Activated naive CD8-positive, alpha-beta T cell treated with anti-CD3 and anti-CD28 coated beads for 36 hours (primary cell): ENCODE measurements at places on chromosomes 13 and 19. TPM values are rescaled to one million over a fixed set of nuclear protein-coding genes. Genes with fewer than 3 reads are reported as not detected.

The NLRP9 gene
- total RNA-seq = not detected

The COMMD6 gene
- total RNA-seq = 94.1 TPM

The ZNF615 gene
- total RNA-seq = 8.4 TPM

The KLF1 gene
- total RNA-seq = 0.39 TPM

The PRDX2 gene
- total RNA-seq = 238 TPM

The PRRG2 gene
- total RNA-seq = 1.5 TPM

The MIA gene
- not detected for total RNA-seq

The ZGLP1 gene
- total RNA-seq = 4.0 TPM

The ZNF382 gene
- 9.3 TPM for total RNA-seq

- no peak for DNase-seq
These were observed 30.5 kb downstream of the ZSWIM4 start for GRCh38 chr19:13825489-13826441.

DNA sequence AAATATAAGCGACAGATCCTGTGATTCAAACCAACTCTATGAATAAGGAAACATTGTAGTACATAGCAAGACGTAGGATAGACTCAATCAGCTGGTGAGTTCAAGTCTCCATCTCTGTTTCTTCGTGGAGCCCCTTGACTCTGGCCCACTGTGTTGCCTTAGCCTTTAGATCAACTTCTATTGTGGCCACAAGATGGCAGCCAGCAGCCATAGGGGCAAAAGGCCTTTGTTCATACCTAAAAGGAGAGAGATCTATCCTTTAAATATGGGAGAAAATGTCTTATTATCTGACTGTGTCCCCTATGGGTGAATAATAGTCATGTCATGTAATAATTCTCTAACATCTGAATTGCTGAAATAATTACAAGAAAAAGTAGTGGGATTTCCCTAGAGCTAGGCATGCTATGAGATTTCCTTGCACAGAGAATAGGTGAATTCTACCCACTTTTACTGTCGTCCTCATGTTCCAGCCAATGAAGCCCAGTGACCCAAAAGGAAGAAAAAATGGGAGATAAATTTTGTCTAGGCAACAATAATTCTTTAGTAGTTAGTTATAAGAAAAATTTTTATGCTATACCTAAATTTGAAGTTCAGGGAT lies 129.4 kb downstream of the PCDH20 start:
- peak; percentile 1 for DNase-seq

- no peak for DNase-seq
These were observed 128.7 kb downstream of the LIG4 start for GRCh38 chr13:108086678-108087077.

DNA sequence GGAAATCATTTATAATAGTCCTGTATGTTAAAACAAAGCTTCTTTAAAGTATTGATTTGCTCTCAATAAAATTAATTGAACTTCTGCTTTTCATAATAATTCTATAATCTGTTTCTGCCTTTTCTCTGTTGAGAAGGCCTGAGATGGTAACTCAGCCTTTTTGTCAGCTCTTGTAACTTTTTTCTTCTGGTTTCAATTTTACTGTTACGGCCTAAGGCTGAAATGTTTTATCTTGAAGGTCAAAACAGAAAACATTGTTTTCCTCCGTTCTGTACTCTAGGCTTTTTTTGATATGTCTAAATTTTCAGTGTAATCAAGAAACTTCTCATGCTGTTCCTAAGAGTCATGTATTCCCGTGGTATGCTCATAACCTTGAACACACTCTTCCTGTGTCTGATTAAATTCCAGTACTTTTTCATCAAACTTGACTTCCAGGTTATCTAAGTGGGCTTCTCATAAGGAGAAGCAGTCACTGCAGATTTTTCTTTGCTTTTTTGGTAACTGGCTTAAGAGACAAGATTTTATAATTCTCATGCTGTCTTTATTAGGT lies 7.6 kb upstream of the NAXD start:
- DNase-seq = no peak

DNA sequence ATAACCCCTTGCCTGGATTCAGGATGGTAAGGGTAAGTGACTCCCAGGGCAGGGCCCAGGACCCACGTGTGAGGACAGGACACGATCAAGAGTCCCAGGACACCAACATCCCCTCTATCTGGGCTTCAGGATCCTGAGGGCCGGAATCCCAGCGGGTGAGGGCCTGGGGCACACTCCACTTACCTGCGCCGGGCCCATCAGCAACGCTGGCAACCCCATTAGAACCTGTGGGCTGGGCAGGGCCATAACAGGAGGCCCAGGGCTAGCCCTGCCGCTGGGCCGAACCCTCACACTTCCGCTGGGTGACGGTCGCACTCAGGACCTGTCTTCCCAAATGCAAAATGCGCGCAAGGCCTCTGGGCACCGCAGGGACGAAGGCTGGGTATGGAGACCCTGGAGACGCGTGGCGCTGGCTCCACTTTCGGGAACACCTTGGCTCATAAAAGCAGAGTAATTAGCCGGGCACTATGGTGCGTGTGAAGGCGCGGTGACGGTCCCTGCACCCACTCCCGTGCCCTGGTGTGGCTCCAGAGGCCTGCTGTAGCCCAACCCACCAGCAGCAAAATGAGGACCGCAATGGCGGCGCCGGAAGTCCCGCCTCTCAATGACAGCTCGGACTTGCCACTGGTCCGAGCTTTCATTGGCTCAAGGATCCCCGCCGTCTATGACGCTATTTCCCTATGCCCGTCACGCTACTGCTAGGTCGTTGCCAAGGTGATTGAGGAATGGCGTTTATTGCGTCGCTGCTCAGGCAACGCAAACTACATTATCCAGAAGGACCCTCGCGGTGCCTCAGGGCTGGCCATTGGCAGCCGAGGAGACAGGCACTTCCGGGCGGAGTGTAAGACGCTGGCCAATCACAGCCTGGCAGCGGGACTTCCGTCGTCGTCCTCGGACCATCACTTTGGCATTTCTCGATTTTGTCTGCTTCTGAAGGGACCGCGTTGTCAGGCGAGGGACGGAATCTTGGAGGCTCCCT lies at the start of gene ZNF132:
Gene ZNF132, minus strand, starts transcription at position 578 of the 979 bp plus-strand sequence. Its CDS starts 332 bp downstream, at position 246.
- DNase-seq = peak; percentile 94

- no peak for DNase-seq
These were observed 221.9 kb downstream of the TSHZ3 start for GRCh38 chr19:31127134-31127967.

- no peak for DNase-seq
These were observed 11.4 kb downstream of the ZNF560 start for GRCh38 chr19:9487016-9487415.

DNA sequence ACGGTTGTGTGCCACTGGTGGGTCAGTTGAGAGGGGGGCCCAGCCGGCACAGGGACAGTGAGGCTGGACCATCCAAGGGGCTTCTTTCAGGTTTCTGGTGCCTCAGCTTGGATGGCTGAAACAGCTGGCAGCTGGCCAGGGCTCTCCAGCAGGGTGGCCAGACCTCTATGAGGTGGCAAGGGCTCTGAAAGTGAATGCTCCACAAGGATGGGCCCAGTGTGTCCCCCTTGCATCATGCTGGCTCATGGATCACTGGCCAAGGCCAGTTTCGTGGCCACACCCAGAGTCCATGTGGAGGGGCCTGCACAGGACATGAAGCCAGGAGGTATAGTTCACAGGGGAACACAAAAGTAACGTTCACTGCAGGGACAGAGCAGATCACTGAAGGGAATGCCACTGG lies 49.6 kb downstream of the CDADC1 start:
- no peak for DNase-seq

- DNase-seq = no peak
These were observed 3.0 kb downstream of the RPL13A start for GRCh38 chr19:49490287-49491029.

GRCh38 chr13:75647126-75647784 lies 11.1 kb downstream of the LMO7 start:
- DNase-seq = no peak

DNA sequence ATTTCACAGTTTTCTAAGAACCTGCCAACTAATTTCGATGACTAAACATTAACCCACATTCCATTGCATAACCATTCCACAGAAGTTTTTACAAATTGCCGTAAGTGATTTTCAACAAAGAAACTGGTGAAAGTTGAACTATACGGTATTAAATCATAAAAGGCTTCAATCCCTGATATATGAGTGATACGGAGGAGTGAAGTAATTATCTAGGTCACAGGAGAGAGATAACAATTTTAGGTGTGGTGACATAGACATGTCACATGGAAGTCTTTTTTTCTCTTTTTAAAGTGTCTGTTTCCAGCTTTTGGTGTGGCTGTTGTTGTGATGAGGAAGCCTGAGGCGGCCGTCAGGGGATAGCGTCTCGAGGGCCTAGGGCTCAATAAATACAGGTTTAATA lies 29.4 kb downstream of the TBC1D4 start:
- DNase-seq = no peak

- DNase-seq = no peak
These were observed 123.5 kb downstream of the RXFP2 start for GRCh38 chr13:31862828-31863227.

DNA sequence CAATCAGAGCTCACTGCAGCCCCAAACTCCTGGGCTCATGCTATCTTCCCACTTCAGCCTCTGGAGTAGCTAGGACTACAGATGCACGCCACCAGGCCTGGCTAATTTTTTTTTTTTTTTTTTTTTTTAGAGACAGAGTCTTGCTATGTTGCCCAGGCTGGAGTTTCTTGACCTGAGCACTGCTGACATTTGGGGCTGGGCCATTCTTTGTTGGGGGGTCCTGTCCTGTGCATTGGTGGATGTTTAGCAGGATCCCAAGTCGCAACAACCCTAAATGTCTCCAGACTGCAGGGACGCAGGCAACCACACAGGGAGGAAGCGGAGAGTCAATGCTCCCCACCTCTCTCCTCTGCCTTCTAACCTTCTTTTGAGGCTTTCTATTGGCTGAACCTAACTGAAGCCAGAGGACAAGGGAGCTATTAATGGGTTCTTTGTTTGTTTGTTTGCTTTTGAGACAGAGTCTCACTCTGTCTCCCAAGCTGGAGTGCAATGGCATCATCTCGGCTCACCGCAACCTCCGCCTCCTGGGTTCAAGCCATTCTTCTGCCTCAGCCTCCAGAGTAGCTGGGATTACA lies 58.3 kb upstream of the ADGRE5 start:
- no peak for DNase-seq

DNA sequence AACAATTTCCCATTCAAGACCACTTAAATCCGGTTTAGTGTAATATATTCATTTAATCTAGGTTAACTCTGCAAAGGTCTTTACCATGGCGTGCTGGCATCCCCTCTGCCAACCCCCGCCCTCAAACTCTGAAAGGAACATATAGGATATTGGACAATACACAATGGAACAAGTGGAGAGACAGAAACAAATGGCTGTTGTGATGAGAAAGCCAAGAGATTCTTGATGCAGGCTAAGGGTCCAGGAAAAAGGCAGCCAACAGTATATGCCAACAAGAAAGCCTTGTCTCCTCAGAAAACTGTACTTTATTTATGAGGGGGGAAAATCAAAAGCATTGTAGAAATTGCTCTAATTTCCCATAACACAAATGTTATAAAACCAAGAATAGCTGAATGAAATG lies 407.3 kb upstream of the SGCG start:
- no peak for DNase-seq

DNA sequence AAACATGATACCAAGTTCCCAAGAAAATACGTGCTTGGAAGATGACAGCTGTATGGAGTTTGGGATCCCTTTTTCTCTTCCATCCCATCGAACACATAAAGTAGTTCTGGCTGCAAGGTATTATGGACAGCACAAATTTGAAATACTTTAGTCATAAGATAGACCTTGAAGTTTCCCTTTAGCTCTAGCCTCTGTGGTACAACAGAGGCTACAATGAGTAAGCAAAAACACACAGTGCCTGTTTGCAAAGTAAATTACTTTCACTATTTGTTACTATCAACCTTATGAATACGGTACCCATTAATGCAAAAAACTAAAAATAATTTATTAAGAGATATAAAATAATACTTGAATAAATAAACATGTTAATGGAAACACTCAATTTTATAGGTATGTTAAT lies 21.0 kb upstream of the LRCH1 start:
- no peak for DNase-seq

DNA sequence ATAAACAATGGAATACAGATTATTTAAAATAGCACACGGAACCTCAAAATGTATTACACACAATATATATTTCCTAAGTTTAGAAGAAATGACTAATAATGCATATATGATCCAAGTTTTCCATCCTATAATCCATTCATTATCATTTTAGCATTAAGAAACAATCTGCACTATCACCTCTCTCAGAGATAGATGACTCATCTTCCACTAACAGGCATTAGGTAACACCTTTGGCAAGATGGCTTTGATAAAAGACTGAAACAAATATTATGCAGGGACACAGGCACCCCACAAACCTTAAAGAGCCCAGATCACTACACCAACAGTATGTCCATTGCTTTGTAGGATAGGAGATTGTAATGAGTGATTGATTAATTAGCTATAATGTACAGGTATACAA lies 4.1 kb downstream of the ENOX1 start:
- DNase-seq = no peak

- no peak for DNase-seq
These were observed 74.2 kb downstream of the RASA3 start for GRCh38 chr13:114058051-114058867.

DNA sequence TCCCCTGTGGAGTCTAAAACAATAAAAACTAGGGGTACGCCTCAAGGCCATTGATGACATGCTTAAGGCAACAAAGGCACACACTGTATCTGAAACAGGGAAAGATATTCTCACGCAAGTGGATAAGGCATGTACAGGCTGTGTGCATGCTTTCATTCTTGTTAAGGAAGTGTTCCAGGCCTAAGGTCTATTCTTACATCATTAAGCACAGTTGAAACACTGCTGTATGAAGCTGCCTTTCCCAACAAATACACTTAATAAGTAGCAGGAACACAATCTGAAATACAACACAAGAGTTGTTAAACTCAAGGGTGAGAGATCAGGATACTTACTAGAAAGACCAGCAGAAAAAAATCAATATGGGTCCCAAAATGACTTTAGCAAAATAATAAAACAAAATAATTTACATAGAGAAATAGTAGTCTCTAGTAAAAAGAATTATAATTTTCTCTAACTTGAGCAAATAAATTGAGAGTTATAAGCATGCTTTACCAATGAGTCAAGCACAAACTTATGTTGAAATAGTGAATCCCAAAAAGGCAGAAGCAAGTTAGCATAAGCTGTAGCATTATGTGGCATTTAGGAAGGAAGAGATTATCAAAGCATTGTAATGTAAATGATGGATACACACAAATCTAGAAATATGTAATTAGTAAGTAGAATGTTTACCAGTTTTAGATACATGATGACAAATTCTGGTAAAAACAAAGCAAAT lies 796.9 kb downstream of the SLITRK1 start:
- no peak for DNase-seq

GRCh38 chr19:1248139-1248785 lies at the start of gene MIDN:
Gene MIDN, plus strand, starts transcription at chr19:1248583. Its CDS starts 1,714 bp downstream, at chr19:1250297.
- DNase-seq = peak; percentile 79
